Caki2 (cell line): ENCODE measurements at places on chromosomes 12 and 14.

DNA sequence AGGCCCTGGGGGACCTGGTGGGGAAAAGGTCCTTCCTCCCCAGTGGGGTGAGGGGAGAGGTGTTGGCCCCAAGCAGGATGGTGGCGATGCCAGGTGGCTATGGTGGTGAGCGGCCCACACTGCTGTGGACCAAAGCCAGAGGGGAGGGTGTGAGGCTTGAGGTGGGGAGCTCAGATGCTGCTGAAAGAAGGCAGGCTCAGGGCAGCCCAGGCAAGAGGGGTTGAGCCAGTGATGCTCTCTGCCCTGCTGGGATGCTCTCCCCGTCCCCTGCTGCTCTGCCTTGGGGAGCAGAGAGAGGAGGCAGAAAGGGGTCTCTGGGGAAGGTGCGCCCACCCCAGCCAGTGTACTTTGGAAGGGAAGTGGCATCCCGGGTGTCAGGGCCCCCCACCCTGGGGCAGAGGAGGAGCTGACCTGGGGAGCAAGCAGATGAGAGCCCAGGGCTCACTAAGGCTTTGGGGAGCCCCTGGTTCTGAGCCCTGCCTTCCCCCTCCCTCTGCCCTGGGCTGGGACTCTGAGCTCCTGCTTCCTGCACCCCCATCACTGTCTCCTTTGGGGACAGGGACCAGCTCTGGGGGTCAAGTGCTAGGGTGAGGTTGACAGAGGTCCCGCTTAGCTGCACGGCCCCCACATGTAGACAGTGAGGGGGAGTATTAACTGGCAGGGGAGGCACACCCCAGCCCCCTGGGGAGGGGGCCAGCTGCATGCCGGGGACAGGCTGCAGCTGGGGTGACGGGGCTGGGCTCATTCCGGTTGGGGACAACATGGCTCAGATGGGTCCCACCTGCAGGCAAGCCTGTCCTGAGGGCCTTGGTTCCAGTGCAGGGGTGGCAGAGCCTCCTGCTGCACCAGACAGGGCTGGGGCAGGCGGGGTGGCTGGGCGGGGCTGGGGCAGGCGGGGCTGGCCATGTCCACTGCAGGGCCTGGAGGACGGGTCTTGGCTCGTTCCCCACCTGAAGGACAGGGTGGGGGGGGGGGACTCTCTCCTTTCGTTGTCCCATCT, 124.4 kb downstream of the KIF26A start:
- no peak for DNase-seq

DNA sequence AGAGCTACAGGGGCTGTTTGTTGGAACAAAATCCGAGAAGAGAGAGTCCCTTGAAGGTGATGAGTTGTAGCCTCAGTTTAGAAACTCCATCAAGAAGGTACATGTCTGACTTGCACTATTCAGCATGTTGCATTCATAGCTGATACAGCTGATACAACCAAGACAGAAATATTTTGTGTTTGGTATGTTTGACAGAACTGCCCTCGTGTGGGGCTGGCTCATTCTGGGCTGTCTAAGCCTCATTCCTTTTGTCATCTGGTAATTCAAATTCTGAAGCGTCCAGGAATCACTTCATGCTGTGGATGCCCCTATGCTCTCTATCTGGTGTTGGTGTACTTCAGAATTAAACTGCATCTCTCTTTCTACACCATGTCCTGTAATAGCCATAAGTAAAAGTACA, 126.3 kb downstream of the ANO6 start:
- DNase-seq = no peak

DNA sequence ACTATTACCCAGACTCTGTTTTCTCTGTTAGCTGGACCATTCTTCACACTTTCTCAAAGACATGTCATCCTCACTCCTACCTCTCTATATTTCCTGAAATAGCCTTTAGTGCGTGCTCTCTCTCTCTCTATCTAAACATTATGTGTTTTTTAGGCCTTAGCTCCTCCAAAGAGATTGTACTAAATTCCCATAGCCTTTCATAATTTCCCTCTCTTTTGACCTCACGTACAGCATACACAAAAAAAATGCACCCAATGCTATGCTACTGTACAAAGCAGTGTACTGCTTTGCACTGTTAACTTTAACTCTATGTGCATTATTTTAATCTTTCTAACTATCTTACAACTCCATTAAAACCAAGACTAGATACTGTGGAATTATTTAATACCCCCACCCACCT, 288.4 kb downstream of the DAD1 start:
- DNase-seq = no peak

- no peak for DNase-seq
These were observed 86.9 kb downstream of the PRICKLE1 start for GRCh38 chr12:42502682-42503081.

DNA sequence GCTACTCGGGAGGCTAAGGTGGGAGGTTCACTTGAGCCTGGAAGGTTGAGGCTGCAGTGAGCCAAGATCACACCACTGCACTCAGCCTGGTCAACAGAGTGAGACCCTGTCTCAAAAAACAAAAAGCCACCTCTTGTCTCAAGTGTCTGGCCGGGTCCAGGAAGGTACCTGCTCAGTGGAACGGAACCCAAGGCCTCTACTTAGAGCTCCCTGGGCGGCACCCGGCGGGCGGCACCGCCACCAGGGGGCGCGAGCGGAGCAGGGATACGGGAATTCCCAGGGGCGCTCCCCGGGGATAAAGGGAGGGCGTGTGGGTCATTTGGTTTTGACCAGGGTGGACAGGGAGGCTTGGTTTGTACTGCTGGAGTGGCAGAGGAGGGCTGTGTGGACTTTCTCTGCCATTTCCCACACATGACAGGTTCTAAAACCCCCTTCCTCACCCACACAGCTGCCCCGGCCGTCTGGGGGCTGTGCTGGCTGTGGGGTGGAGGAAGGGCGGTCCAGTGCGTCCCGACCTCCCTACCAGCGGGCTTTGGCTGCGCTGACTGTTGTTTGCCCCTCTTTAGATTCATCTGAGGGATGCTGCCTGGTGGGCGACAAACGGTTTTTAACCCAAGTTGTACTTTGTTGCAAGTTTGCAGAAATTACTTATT, 91.4 kb downstream of the SETD3 start:
- no peak for DNase-seq

DNA sequence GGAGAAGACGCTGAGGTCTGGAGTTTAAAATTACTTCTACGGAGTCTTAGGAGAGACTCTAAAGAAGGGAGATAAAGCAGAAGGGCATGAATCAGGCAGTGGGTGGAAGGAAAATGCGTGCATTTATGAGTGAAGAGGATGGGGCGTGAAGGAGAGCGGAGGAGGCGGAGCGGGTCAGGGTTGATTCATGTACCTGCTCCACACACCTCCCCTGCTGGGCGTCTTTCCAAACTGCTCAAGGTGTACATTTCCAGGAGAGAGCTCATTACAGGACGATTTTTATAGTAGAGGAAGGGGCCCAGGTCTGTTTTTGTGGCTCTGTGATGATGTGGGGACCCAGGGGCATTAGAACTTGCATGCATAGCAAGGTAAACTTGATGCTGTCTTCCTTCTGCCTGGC, 65.0 kb upstream of the ASPG start:
- no peak for DNase-seq

- no peak for DNase-seq
These were observed 415.4 kb downstream of the ZFP36L1 start for GRCh38 chr14:68377459-68377858.

DNA sequence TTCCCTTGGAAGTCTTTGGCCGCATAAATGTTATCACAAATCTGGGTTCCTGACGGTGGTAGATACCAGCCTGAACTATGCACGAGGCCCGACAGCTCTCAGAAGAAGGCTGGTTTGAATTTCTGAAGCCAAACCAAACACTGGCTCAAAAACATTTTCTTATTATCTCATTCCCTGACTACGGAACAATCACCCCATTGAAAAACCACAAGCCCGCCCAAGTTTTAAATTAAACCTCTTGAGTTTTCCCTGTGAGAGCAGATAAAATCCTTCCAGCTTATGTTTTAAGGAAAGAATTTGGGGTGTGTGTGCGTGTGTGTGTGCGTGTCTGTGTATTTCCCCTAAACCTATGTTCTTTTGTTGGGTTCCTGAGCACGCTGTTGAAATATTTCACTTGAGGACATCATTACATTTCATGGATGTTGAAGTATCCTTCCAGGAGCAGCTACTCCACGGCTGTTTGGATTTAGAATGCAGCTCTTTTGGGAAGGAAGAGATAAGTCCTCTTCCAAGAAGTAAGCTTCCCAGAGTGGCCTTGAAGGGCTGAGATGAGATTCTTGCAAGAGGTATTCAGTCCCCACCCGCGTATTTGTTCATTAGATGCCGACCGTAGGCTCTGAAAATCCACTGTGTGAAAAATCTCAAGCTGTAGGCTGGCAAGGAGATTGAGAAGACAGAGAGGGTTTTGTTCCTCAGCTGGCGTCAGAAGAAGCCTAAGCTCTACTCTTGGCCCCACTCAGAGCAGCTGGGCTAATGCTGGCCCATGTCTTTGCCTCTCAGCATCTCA, 131.0 kb upstream of the NCOR2 start:
- DNase-seq = peak; percentile 45

DNA sequence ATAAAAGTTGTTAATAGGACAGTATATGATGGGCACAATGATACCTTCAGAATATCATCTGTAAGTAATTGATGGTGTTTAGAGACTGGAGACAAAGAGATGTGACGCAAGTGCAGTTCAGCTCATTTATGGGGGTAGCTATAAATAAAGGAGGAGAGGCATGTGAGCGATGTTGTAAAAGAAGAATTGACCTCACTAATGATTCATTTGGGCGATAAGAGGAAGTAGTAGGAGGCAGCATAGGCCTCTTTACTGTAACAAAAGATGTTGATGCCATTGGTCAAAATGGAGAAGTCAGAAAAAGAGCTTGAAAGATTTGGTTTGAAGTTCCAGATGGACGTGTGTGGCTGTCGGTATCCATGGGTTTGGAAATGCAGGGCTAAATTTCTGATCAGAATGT, 70.0 kb downstream of the FLRT2 start:
- DNase-seq = no peak

- DNase-seq = no peak
These were observed 63.0 kb upstream of the VRK1 start for GRCh38 chr14:96734076-96734622.
